Nasal cavity respiratory epithelium epithelial cell of viscerocranial mucosa (primary cell): ENCODE measurements at places on chromosomes 11 and 22. TPM values are rescaled to one million over a fixed set of nuclear protein-coding genes. Genes with fewer than 3 reads are reported as not detected.

The OR51E2 gene
- not detected in 2 replicates for total RNA-seq

The PHLDA2 gene
- 9.9 and 22.9 TPM in 2 replicates for total RNA-seq

The KRTAP5-9 gene
- not detected in 2 replicates for total RNA-seq

The VSIG10L2 gene
- total RNA-seq = under 0.01 and 0.14 TPM in 2 replicates

The HBE1 gene
- total RNA-seq = not detected in 2 replicates

The TMA7B gene
- not detected in 2 replicates for total RNA-seq

The CD151 gene
- 166 and 396 TPM in 2 replicates for total RNA-seq

The DDT gene
- total RNA-seq = 53.7 and 68.4 TPM in 2 replicates

The LGR4 gene
- 20.5 and 38.9 TPM in 2 replicates for total RNA-seq

The C22orf23 gene
- total RNA-seq = under 0.01 TPM in 1 of 2 replicates, not detected in the other

The INTS4 gene
- total RNA-seq = 22.2 and 25.9 TPM in 2 replicates

The AGBL2 gene
- 0.34 and 0.78 TPM in 2 replicates for total RNA-seq

The MPPED1 gene
- not detected in 2 replicates for total RNA-seq

The FAM83F gene
- 32.8 and 40.9 TPM in 2 replicates for total RNA-seq

The CNTN5 gene
- total RNA-seq = under 0.01 TPM in 1 of 2 replicates, not detected in the other

The SLC15A3 gene
- under 0.01 and 0.85 TPM in 2 replicates for total RNA-seq

The SEZ6L gene
- not detected in 2 replicates for total RNA-seq

The OR10D3 gene
- not detected in 2 replicates for total RNA-seq

The DESI1 gene
- total RNA-seq = 15.4 and 31.9 TPM in 2 replicates

The MRGPRX3 gene
- total RNA-seq = under 0.01 and 0.21 TPM in 2 replicates

The SPON1 gene
- total RNA-seq = not detected in 2 replicates

The DLG2 gene
- total RNA-seq = 0.68 and 0.71 TPM in 2 replicates

The LRRC75B gene
- total RNA-seq = 4.2 and 6.5 TPM in 2 replicates

The TIGD3 gene
- under 0.01 TPM in 2 replicates for total RNA-seq

The OR52H1 gene
- total RNA-seq = 0.36 TPM in 1 of 2 replicates, not detected in the other

The SORL1 gene
- 31.8 and 34.2 TPM in 2 replicates for total RNA-seq

The IGF2 gene
- total RNA-seq = 0.07 and 0.34 TPM in 2 replicates

The AAMDC gene
- total RNA-seq = 3.4 and 6.8 TPM in 2 replicates

The MYO7A gene
- 0.07 and 0.34 TPM in 2 replicates for total RNA-seq

The ZFPL1 gene
- total RNA-seq = 41.0 and 64.6 TPM in 2 replicates

The ELMOD1 gene
- total RNA-seq = 0.34 TPM in 1 of 2 replicates, not detected in the other

The GRM5 gene
- total RNA-seq = under 0.01 TPM in 1 of 2 replicates, not detected in the other

The ANGPTL5 gene
- total RNA-seq = not detected in 2 replicates

The MDK gene
- total RNA-seq = 11.3 and 33.0 TPM in 2 replicates

The OR51B2 gene
- not detected in 2 replicates for total RNA-seq

The PRRG4 gene
- 9.9 and 27.9 TPM in 2 replicates for total RNA-seq

The C11orf86 gene
- not detected in 2 replicates for total RNA-seq

The GVQW3 gene
- total RNA-seq = under 0.01 and 0.57 TPM in 2 replicates

The ACTN3 gene
- under 0.01 TPM in 1 of 2 replicates, not detected in the other for total RNA-seq

The PATL1 gene
- 6.8 and 17.7 TPM in 2 replicates for total RNA-seq
